ENCODE measurements at places on chromosomes 2 and 18. TPM values are rescaled to one million over a fixed set of nuclear protein-coding genes. Genes with fewer than 3 reads are reported as not detected.

DNA sequence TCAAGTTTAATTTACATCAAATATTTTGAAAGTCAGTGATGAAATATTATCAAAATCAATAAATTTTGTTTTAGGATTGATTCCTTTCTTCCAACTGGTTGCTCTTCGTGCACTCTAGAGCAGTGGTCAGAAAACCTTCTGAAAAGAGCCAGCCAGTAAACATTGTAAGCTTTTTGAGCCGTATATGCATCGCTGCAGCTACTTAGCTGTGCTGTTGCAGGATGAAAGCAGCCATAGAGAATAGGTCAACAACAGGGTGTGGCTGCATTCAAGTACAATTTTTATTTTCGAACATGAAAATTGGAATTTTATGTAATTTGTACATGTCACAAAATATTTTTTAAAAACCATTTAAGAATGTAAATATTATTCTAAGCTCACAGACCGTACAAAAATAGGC lies 94.9 kb downstream of the MGAT5 start:
- no peak overlapping the region for H3K4me3 ChIP-seq
- H3K27ac ChIP-seq: no peak overlapping the region
- DNase-seq: no peak
- no peaks in the 10 kb centered on the region for H3K27me3 ChIP-seq

DNA sequence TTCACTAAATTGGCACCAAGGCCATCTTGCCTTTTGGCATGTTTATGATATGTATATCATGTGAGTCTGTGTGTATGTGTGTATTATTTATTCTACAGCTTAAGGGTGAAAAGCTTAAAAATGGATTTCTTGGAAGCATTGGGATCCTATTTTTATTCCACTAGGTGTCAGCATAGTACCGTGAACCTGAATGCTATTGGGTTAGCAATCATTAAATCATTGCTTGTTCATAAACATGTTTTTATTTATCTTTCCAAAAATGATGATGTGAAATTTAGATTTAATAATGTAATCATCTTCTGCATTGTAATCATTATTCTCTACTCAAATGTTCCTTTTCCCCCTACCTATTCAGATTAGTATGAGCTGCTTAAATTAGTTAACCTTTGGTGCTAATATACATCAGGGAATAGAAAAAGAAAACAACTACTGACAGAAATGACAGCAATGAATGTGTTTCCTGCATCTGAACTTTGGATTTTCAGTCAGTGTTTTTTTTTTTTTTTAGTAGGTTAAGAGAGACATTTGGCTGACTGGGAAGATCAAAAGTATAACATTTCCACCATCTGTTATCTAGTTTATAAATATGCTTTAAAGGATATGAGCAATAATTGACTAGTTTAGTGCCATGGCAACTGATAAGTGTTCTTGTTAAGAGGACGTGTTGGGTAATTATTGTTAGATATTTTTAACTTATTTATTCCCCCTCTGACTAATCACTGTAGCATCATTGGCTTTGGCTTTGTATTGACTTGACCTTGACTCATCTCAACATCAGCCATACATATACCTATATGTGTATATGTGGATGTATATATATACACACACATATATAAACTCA lies 14.1 kb upstream of the ZSWIM2 start:
- H3K4me3 ChIP-seq: no peak overlapping the region
- peak; percentile 33 for DNase-seq

GRCh38 chr2:232533944-232534710 lies 5.4 kb upstream of the CHRNG start:
- H3K4me3 ChIP-seq: no peak overlapping the region
- no peak for DNase-seq
- H3K36me3 ChIP-seq: no peaks in the 10 kb centered on the region
- H3K27ac ChIP-seq: no peak overlapping the region
- H3K4me1 ChIP-seq: peaks cover 12% of the 10 kb centered on the region

DNA sequence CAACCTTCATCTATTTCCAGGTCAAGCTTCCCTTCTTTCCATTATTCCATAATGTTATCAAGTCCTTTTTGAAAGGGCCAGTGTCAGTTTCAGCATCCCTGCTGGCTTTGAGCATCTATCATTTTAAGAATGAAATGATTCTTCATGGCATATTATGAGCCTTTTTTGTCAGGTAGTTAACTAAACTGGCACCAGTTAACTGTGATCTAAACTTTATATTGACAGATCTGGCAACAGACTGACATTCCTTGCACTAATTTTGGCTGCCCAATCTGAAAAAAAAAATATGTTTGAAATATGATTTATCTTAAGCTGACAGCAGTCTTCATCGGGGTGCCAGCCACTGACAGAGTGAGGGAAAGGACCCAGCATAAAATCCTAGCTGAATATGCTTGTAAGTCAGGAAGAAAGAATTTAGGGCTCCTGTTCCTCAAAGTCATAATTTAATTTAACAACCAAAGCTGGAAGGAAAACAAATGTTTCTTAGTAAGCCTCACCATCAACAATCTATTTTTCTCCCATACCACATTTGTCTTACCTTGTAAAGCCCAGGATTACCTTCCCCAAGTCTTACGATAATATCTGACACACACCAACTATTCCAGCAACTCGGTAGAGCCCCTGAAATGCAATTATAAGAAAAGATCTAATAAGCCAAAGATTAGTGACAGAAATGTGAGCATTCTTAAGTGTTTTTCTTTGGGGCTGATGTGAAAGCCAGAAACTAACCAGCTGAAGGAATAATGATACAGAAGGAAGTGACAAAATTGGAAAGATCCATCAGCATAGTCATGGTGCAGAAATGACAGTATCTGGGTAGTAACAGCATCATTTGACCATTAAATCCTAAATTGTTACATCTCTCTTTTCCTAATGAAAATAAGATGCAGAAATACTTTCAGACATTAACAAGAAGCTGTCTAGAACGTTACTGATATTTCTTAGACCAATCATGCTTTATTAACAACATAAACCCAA lies 228.1 kb downstream of the RBM43 start:
- H3K4me1 ChIP-seq: no peaks in the 10 kb centered on the region
- H3K27ac ChIP-seq: no peak overlapping the region
- H3K4me3 ChIP-seq: no peak overlapping the region
- no peaks in the 10 kb centered on the region for H3K36me3 ChIP-seq

GRCh38 chr2:81550277-81550676 lies 1245.7 kb upstream of the LRRTM1 start:
- no peak overlapping the region for H3K27ac ChIP-seq
- no peaks in the 10 kb centered on the region for H3K36me3 ChIP-seq
- H3K4me1 ChIP-seq: no peaks in the 10 kb centered on the region

VAPA gene
- 165 TPM for total RNA-seq
